Spleen (tissue), 13 donors: ENCODE measurements at places on chromosomes 12 and 14. TPM values are rescaled to one million over a fixed set of nuclear protein-coding genes. Genes with fewer than 3 reads are reported as not detected.
A peak's percentile ranks its signal among the peaks of the same experiment; 100 is the strongest.

KRT78 gene
- polyA plus RNA-seq = 0.83 TPM

CCDC38 gene
- 1.2 TPM for polyA plus RNA-seq

MRPL52 gene
- polyA plus RNA-seq = 88.8 TPM

DNA sequence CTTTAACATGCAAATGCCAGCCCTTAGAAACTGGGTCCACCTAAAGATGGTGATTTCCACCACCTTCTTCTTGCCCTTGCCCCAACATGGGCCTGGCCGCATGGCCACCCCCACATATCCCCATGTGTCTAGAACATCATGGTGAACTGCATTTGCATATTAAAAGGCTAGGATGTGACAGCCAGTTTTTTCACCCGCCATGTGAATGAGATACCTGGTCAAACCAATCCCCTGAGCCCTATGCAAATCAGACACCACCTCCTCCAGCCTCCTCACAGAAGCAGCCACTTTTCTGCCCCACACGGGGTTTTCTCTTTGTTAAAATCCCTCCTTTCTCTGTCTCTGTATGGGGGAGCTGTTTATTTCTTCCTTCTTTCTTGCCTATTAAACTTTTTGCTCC is 1322.5 kb downstream of the FSCB start:
- H3K4me1 ChIP-seq = no peaks in the 10 kb centered on the region
- no peak for DNase-seq
- H3K27me3 ChIP-seq = no peaks in the 10 kb centered on the region
- no peak overlapping the region for H3K27ac ChIP-seq

DNA sequence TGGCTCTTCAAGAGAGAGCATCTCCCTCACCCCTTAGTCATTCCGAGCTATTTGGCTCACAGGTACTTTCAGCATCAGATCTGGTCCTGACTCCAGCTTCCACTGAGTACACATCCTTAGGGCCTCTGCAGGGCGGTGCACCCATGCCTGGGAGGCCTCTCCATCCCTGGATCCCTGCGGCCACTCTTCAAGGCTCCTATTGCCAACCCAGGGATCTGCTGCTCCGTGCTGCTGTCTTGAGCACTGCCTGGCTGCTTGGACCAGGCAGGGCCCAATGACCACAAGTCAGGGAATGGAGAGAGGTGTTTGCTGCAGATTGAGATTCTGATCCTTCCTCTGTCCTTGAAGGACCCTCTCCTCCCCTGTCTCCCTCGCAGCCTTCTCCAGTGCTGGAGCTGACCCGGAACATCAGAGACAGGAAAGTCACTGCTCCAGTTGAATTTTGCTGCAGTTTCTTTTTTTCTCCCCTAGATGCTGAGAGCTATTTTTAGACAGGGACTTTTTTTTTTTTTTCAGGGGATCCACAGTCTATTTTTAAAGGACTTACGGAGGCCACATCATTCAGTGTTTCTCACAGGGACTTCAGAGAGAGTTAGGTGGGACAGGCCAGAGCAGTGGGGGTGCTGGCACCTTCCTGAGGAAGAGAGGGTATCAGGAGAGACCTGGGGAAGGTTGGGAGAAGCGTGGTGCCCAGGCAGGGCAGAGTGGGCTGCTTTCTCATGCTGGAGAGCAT is 50.1 kb upstream of the KCNA1 start:
- H3K36me3 ChIP-seq = no peaks in the 10 kb centered on the region
- DNase-seq = no peak
- H3K27ac ChIP-seq = no peak overlapping the region
- no peak overlapping the region for H3K4me3 ChIP-seq

DNA sequence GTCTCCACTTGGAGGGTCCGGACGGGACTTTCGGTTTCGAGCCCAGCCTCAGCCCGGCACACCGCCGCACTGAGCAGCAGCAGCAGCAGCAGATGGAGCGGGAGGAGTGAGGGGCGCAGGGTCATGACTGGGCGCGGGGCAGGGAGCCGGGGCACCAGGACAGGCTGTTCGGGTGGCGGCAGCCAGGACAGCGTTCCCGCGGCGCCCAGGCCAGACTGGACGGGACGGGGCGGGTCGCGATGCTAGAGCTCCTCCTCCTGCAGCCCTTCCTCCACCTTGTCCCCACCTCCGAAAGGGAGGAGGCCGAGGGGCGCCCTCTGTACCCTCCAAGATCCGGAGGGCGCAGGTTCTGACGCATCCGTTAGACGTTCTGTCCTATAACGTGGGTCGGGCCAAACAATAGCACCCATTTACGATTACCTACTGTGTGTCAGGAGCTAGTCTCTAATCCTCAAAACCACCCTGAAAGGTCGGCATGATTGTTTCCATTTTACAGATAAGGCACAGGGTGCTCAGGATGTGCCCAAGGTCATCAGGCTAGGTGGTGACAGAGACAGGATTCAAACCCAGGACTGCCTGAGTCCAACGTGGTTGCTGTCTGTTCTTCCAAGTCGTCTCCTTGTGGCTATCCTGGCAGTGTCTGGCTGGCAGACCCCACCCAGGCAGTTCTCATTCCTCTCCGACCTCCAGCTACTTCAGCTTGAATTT is at the start of gene FKBP11:
Gene FKBP11 (minus strand): TSS at position 189 of the 708 bp plus-strand sequence. CDS start 64 bp downstream, at position 125.
- H3K4me3 ChIP-seq = peak within 1 kb of the TSS; percentile 78
- H3K27ac ChIP-seq = peak within 1 kb of the TSS; percentile 78
- H3K36me3 ChIP-seq = no peaks in the 10 kb centered on the region
- H3K27me3 ChIP-seq = no peaks in the 10 kb centered on the region
- peaks cover 9% of the 10 kb centered on the region for H3K4me1 ChIP-seq

- peak within 1 kb of the TSS; percentile 82 for H3K27ac ChIP-seq
- no peak for DNase-seq
- H3K4me1 ChIP-seq = peaks cover 10% of the 10 kb centered on the region
These were observed at the start of gene RBMS2 for GRCh38 chr12:56521590-56522371. RBMS2 (plus strand) TSS chr12:56521820; CDS start chr12:56522024, 204 bp downstream.
